ENCODE measurements at places on chromosomes 16 and 17.

DNA sequence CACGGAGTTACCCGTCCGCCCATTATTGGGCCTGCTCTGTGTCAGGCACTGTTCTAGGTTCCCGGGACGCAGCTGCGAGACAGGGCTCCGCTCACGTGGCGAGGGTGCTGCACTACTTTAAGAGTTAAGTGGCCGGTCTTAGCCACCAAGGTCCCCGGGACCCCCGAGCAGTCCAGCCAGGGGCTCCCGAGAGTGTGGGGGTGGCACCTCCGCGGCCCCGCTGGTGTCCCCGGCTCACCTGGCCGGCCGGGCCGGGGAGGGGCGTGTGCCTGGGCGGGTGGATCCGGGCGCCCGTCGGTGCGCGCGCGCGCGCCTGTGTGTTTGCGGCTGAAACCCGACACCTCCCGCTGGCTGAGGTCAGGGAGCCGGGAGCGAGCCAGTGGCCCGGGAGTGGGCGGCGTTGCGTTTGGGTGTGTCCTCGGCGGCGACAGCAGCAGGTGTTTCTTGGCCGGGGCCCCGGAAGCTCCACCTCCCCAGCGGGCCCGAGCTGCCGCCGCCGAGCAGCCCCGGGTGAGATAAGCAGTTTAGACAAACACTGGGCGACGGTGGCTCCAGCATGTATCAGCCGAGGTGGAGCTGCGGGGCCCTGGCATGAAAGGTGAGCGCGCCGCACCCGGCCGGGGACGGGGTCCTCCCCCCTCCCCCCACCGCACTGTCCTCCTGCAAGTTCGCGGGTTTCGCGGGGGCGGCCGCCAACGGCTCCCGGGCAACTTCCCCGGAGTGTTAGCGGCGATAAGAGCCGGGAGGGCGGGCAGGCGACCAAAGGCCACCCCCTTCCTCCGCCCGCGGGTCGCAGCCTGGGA lies at the start of gene GSE1:
Gene GSE1 (plus strand): TSS at position 522 of the 803 bp plus-strand sequence. CDS start 70 bp downstream, at position 592.
- peak; percentile 68 for DNase-seq

GRCh38 chr16:5027575-5028235 lies 6.0 kb downstream of the NAGPA start:
- DNase-seq, result no peak

DNA sequence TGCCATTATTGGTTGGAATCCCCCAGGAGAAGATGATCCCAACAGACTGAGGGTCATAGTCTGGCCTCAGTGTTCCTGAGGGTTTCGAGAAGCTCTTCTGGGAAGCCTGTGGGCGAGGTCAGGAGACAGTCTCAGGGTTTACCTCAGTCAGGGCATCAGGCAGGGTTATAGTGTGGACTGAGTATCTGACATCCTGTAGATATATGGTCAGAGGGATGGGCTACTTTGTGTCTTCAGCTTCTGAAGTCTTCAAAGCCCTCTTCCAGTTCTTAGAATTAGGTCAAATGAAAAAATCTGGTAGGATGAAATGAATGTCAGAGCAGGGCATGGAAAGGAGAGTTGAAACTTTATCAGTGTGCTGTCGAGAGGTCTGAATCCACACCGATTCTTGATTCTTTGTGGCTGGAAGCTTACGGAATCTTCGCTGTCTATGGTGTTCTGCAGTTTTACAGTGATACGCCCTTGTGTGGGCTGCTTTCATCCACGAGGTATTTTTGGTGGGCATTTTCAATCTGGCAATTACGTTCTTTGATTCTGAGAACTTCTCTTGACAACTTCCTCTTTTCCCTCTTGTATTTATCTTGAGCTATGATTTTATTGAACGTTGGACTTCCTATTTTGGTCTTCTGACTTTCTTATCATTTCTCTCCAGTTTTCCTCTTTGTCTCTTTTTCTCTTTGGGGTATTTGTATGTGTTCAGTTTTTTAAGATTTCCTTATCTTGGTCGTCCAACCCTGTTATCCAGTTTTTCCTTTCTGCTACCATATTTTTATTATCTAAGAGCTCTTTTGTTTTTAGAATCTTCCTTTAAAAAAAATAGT lies 30.4 kb downstream of the BPTF start:
- no peak for DNase-seq

- DNase-seq, result no peak
Observed at GRCh38 chr16:48113001-48113400, 42.8 kb downstream of the ABCC12 start.

GRCh38 chr17:10278218-10278617 lies 79.8 kb upstream of the GAS7 start:
- DNase-seq, result no peak

DNA sequence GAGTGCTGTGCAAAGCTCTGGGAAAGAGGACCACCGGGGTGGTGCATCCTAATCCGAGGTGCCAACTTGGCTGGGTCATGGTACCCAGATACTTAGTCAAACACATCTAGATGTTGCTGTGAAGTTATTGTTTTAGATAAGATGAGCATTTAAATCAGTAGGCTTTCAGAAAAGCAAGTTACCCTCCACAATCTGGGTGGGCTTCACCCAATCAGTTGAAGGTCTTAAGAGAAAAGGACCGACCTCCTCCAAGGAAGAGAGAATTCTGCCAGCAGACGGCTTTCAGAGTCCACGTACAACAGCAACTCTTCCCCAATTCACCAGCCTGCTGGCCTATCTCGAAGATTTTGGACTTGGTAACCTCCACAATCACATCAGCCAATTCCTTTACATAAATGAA lies 338.1 kb downstream of the C16orf95 start:
- no peak for DNase-seq

DNA sequence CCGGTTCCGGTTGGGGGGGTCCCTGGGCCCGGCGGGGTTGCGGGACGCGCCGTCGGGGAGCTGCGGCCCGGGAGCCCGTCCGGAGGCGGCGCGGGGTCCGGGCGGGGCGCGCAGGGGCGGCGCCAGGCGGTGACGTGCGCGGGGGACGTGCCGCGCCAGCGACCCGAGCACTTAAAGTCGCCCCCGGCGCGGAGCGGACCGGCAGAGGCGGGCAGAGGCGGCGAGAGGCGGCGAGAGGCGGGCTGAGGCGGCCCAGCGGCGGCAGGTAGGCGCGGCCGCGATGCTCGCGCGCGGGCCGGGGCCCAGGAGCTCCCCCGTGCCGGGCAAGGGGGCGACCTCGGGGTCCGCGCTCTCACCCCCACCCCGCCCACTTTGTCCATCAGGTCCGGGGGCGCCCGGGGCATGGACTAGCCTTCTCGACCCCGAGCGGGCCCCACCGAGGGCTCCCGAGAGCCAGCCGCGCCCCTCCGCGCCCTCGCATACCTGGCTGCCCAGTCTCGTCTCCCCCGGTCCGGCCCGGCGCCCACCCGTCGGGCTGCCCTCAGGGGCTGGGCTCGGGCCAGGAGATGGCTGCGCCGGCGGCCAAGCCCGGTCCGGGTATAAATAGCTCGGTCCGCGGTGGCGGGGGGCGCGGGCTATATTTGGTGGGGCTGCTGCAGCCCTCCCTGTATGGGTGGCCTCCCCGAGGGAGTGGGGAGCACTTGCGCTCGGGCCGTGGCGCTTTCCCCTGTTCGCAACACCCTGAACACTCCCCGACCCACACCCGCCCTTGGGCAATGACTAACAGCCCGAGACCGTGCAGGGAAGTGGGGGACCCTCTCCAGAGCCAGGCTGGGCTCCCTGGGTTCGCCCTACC lies at the start of gene SLC16A3:
Gene SLC16A3 (plus strand): TSS at position 201 of the 856 bp plus-strand sequence. CDS start 6,967 bp downstream, outside the sequence.
- peak; percentile 48 for DNase-seq
